ENCODE measurements at places on chromosomes 12 and 14.
A peak's percentile ranks its signal among the peaks of the same experiment; 100 is the strongest.

GRCh38 chr14:104600805-104601204 is 3.8 kb downstream of the TMEM179 start:
- no peak for DNase-seq

- DNase-seq: no peak
Observed at GRCh38 chr12:98999559-98999958, 354.5 kb downstream of the APAF1 start.

- DNase-seq: no peak
Observed at GRCh38 chr14:85566603-85567002, 36.7 kb downstream of the FLRT2 start.

DNA sequence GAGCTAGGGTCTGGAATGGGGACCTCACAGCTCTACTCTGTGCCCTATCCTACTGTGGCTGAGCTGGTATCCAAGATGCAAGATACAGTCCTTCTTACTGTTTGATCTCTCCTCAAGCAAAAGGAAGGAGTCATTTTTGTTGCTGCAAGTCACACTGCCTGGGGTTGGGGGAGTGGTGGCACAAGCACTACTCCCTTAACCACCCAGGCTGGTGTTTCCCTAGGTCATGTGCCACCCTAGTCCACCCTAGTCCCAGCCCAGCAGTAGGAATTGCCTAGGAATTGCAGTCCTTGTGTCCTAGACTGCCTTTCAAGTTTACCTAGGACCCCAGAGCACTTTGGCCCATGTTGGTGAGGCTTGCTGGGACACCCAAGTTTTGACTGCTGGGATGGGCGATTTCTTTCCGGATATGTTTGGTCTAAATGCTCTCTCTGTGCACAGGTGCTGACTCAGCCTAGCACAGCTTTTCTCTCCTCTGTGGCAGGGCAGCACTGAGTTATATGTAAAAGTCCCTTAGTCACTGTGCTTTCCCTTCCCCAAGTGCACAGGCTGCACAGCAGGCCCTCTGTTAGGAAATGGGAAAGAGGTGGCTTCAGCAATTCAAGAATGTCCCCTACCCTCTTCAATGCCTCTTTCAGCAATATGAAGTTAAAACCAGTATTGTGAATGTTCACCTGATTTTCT is 54.9 kb downstream of the SLC6A15 start:
- DNase-seq: no peak

DNA sequence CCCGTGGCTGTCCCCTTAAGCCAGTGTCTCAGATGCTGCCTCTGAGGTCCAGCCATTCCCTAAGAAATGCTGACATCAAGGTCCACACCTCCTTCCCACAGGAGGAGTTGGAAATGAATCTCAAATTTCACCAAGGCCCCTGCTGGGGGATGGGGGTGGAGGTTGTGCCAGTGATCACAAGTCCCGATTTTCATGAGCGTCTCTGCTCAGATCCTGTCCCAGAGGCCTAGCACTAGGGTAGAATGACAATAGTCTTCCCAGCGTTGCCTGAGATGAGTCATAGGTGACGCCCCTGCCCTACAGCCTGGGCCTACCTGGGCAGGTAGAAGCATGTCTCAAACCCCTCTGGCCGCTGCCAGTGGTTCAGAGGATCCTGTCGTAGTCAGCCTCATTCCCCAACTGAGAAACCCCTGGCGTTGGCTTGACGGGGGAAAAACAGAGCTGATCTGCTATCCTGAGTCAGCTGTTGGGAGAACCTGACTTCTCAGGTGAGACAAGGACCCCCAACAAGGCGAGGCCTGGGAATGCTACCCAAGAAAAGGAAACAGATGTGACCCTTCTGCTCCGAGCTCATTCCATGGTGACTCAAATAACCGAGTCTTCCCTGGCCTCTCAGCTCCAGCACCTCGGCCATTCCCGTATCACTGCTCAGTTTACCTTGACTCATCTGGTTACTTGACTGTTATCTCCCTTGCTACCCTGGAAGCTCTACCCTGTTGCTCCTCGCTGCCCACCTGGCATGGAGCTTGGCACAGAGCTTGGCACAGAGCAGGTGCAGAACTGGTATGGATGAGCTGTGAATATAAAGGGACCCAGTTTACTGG is 21.8 kb upstream of the SPPL3 start:
- peak; percentile 36 for DNase-seq

DNA sequence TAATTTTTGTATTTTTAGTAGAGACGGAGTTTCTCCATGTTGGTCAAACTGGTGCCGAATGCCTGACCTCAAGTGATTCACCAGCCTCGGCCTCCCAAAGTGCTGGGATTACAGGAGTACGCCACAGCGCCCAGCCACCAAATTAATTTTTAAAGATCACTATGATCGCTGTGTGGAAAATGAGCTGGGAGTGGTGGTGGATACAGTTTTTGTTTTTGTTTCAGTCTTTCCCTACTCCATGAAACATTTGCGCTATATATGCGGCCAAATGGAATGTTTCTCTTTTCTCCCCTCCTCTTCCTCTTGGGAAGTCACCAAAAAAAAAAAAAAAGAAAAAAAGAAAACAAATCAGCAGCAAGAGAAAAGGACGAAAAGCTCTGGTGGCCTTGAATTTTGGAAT is 20.8 kb upstream of the P2RX4 start:
- DNase-seq: no peak

DNA sequence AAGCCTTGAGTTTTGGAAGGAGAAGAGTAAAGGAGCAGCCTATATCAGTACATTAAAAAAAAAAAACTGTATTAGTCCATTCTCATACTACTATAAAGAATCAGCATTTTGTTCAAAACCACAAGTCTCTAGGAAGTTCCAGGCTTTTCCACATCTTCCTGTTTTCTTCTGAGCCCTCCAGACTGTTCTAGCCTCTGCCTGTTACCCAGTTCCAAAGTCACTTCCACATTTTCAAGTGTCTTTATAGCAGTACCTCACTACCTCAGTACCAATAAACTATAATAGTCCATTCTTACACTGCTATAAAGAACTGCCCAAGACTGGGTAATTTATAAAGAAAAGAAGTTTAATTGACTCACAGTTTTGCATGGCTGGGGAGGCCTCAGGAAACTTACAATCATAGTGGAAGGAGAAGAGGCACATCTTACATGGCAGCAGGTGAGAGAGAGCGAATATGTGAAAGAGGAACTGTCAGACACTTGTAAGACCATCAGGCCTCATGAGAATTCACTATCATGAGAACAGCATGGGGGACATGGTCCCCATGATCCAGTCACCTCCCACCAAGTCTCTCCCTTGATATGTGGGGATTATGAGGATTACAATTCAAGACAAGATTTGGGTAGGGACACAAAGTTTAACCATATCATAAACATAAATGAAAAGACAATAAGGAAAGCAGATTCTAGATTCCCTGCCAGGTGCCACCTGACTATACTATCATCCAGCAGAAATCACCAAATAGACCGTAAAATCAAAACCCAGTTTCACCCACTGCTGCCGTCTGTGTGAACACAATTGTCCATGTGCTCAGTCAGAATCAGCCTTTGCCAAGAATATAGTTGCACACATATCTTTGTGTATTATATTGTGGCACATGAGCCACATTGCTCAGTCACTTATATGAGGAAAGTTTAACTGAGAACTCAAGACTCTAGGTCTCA is 27.8 kb downstream of the TOGARAM1 start:
- no peak for DNase-seq

DNA sequence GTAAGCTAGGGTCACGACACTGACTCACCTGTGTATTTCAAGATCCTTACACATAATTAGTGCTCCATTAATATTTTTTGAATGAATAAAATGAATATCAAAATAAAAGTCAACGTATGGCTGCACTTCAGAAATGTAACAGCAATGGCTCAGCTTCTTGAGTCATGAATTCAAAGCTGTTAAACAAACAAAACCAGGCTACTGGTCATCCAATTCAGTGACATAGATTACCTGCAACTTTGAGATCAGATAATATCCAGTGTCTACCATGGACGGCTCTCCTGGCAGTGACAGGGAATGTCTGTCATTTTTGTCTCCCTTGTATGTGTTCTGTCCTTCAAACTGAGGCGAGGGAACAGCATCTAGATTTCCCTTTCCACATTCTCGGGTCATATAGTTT is 225.6 kb downstream of the EFCAB11 start:
- DNase-seq: no peak

GRCh38 chr12:77442633-77443032 is 377.3 kb upstream of the E2F7 start:
- DNase-seq: no peak

GRCh38 chr12:4107911-4108697 is 165.5 kb upstream of the CCND2 start:
- no peak for DNase-seq

GRCh38 chr14:103696070-103696402 is 19.2 kb downstream of the XRCC3 start:
- DNase-seq: no peak

DNA sequence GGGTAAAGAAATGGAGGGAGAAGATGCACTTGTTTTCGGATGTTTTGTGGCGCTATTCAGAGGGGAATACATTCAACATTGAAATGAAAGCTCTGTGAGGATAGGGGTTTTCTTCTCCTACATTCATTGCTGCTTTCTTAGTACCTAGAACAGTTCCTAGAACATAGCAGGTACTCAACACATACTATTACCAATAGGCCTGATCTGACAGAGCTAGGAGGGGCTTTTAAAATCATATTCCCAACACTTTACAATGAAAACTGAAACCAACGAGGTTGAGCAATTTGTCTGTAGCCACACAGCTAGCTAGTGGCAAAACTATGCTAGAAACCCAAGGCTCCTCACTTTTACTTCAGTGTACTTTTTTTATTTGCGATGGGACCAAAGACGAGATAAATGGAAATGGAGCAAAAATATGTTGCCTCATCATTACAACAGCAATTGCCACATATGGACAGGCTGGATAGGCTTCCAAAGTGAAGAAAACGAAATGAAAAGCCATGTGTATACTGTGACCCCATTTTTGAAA is 23.1 kb upstream of the IL22 start:
- DNase-seq: no peak
